ENCODE measurements at places on chromosomes 5 and 9. TPM values are rescaled to one million over a fixed set of nuclear protein-coding genes. Genes with fewer than 3 reads are reported as not detected.

- no peak for DNase-seq
Measured at GRCh38 chr9:94922098-94922607, 195.7 kb downstream of the AOPEP start.

GRCh38 chr5:12357626-12358025, 453.4 kb upstream of the CTNND2 start:
- no peak for DNase-seq

GRCh38 chr5:145801195-145801594, 33.9 kb downstream of the PRELID2 start:
- no peak for DNase-seq

DNA sequence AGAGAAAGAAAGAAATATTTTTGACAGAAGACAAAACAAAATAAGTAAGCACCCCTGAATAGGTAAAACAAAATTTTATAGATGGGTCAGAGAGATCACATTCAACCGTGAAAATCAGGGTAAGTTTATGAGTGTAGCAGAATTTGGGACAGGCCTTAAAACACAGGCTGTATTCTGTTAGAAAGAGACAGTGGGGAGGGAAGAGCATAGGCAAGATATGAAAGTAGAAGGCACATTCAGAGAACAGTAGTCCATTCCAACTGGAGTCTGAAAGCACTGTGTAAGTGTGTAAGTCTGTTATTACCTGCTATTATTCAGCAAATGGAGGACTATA, 38.6 kb downstream of the MRPS27 start:
- DNase-seq, result no peak

GRCh38 chr5:133079048-133079447, 27.2 kb downstream of the HSPA4 start:
- DNase-seq, result no peak

PDZD2 gene
- total RNA-seq, result 6.8 TPM

DNA sequence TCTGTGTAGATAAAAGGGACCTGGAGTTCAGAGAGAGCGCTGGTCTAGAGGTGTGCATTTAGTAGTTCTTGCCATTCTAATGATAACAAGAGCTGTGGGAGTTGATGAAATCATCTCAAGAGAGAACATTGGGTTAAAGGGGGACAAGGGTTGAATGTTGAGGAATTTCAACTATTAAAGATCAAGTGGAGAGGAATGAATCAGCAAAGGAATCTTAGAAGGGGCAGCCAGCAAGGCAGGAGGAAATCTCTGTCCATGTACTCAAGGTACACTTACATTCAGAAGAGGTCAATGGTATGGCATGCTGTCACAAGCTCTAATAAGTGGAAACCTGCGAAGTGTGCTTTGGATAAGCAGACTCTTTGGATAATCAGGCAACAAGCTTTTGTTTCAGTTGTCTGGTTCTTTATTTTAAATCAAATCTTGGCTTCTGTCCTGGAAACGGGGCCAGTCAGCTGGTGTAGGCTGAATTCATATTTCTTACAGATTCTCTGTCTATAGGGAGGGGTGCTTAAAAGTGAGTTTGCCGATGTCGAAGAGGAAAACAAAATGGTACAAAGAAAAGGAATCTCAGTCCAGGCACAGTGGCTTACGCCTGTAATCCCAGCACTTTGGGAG, 320.5 kb upstream of the CD180 start:
- DNase-seq, result no peak

DNA sequence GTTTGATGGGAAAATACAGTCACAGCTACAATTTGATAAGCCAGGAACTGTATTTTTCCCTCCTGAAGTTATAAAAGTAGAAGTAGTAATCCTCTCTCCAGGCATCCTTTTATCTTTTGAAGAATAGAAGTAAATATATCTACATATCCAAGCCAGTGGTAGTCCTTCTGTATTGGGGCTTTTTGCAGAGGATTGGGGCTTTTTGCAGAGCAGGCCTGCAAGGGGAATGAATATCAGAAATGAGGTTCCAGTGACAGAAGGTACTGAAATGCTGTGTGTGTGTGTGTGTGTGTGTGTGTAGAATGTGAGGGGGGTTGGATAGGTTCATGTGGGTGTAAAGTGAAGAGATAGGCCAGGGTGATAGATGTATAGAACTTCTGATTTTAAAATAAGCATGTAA, 127.4 kb downstream of the COMMD10 start:
- no peak for DNase-seq

ENTPD2 gene
- 3.2 TPM for total RNA-seq

DNA sequence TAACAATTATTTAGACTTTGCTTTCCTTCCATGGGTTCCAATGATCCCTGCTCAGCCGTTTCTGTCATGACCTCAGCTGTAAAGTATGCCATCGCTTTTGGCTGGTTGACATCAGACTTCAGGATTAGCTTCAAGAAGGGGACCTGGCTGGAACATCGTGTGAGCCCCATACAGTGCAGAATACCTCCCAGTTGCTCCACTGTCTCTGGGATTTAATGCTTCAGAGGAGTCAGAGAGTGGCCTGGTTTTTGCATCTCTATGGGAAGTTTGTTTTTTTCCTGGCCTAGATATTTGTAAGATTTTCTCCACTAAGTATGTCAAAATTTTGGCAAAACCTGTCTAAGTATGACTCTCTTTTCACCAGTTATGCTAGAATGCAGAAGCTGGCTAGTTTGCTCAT, 216.9 kb downstream of the GABBR2 start:
- DNase-seq, result no peak

- no peak for DNase-seq
Measured at GRCh38 chr9:27701016-27701415, 127.7 kb upstream of the C9orf72 start.

DNA sequence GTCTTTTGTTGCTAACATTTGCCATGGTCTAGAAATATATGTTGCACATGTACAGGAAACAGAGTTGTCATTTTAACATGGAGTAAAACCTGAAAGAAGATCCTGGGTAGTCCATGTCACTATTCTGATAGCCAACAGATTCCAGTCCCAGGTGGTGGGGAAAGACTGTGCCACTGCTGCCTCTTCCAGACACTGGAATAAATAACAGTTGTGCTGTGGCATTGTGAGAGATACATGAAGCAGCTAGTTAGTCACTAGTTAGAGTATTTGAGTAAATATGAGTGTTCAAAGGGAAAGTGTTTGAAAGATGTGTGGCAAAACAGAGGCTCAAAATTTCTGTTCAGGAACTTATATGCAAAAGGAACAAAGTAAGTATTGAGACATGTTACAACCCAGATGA, 1408.3 kb downstream of the EFNA5 start:
- DNase-seq, result no peak

DNA sequence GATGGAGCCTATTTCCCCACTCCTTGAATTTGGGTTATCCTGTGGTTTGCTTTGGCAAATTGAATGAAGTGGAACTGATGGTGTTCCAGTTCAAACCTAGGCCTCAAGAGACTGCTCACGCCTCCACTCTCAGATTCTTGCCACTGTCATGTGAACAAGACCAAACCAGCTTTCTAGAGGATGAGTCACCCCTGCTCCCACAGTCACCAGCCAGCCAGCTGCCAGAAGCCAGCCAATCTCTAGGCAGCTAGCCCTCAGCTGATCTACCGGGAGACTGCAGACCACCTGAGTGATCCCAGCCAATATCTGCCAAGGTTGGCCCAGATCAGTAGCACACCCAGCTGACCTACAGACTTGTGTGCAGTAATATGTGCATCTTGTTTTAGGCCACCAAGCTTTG, 300.6 kb downstream of the TMEM38B start:
- DNase-seq, result no peak

DNA sequence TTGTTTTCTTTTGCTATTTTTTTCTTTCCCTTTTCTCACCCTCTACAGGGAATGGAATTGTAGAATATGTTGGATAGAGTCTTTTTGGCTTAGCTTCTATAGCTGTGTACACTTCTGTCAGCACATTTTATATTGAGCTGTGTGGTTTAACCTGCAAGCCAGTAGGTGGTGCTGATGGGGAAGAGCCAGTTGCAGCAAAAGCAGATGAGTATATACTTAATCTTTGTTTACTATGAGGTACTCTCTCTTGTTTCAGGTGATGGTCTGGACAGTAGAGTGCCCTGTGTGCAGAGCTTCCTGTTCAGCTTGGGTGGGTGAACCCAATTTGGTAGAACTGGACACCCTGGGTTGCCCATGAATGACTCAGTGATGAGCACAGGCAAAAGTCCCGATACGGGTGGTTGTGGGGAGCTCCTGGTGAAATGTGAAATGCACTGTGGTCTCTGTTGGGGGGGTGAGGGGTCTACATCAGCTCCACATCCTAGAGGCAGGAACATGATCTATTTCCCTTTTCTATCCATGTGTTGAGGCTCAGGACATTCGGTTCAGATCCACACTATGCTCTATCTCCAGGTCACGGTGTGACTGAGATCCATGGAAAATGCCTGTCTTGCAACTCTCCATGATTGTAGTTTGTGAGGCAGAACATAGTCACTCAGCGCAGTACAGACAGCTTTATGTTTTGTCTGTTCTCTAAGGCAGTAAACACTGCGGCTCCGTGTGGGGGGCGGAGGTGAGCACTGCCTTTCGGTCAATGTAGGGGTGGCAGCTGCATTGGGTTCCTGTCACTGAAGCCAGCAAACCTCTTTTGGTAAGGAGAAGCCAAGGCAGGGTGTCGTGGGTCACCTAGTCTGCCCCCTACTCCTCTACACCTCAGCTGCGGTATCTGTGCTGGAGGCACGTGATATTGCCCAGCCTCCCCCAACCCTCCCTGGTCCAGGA, 353.2 kb downstream of the PRR16 start:
- DNase-seq, result peak; percentile 53

DNAI1 gene
- 0.37 TPM for total RNA-seq

C5orf58 gene
- 1.6 TPM for total RNA-seq

DNA sequence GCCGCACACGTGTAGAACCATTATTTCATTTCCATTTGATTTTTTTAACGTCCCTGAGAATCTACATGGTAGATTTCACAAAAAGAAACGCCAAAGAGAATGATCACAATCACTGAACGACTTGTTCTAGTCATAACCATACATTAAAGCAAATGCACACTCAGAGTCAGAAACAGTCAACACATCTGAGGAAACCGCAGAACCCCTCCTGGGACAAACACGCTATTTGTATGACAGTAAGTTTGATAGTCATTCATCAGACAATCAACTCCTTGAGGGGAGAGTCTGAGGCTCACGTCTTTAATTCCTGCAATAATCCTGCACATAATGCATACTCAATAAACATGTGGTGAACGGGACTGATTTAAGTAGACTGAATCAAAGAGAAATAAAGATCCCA, 129.2 kb downstream of the MED27 start:
- DNase-seq, result no peak

- no peak for DNase-seq
Measured at GRCh38 chr5:116320486-116320885, 235.7 kb downstream of the COMMD10 start.

Measured in H1 (cell line).